ENCODE measurements at places on chromosomes 13 and 19.

DNA sequence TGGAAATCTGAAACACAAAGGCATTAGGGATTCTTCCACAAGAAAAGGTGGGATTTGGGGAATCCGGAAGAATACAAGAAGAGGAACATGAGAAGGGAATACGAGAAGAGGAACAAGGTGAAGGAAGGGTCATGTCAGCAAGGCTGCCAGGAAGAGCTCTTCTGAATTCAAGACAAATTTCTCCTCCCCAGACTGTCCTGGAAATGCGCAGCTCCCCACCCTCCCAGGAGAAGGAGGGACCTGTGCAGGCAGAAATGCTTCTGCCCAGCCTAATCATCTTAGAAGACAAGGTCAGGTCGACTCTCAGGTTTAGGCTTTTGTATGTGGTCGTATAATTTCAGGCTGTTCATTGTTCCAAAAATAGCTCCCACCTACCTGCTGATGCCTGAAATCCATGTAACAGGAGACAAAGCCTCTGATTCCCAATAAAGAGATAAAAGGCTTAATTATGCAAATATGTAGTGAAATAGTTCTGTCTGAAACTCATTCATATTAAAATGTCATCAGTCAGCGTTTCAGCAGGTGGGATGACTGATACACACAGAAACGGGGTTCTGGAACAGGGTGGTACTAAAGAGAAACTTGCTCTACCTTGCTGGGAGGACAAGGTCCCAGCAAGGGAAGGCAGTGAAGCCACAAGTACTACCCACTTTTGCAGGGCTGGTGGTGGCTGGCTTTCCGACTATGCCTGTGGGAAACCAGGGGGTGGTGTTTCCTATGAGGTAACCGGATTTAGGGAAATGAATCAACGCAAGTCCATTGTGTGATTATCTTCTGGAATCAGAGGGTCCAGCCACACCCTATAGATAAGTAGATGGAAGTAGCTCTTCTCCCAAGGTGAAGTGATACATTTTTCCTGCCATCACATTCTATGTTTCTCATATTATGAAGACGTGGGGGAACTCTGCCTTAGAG is 76.1 kb downstream of the KL start:
- DNase-seq, result no peak

DNA sequence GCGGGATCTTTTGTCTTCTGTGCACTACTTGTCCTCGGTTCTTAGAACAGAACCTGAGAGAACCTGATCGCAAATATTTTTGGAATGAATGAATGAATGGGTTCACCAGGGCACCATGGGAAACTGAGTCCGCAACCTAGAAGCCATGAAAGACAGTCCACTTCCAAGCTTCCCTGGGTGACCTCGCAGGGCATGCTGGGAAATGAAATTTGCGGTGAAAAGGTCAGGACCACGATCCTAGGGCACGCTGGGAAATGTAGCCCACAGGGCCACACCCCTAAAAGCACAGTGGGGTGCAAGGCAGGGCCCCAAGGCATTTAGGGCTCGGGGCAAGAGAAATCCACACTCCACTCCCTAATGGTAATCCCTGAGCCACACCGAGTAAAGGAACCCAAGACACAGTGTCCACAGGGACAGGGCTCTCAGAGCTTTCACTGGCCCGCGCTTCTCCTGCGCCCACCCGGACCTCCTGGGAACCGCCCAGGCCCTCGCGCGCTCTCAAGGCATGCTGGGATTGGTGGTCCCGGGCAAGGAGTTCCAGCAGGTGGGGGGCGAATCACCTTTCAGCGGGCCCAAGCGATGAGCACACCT is 1.1 kb upstream of the PPP1R12C start:
- DNase-seq, result no peak

DNA sequence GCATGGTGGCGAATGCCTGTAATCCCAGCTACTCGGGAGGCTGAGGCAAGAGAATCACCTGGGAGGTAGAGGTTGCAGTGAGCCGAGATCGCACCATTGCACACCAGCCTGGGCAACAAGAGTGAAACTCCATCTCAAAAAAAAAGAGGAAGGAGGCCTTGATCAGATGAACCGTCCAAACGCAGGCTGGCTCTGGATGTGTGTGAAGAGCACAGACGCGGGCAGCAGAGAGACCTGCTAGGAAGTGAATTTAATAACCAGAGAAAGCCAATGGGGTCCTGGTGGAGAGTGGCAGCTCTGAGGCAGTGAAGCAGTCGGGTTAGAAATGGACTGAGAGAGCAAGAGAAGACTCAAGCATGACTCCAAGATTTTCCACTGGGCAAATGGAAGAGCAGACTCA is 136.5 kb downstream of the RNF17 start:
- no peak for DNase-seq

GRCh38 chr13:40292536-40292935 is 373.9 kb downstream of the FOXO1 start:
- DNase-seq, result no peak

Measured in uterus (tissue), 4 donors.